ENCODE measurements at places on chromosomes 4 and X.

- no peak overlapping the region for H3K4me3 ChIP-seq
- no peaks in the 10 kb centered on the region for H3K27me3 ChIP-seq
- no peak overlapping the region for H3K27ac ChIP-seq
- no peaks in the 10 kb centered on the region for H3K4me1 ChIP-seq
- no peak for DNase-seq
Measured at GRCh38 chrX:74781507-74782034, 143.7 kb downstream of the NEXMIF start.

GRCh38 chr4:164933244-164933643 lies 44.2 kb downstream of the TRIM61 start:
- no peak overlapping the region for H3K4me3 ChIP-seq
- H3K27ac ChIP-seq, result no peak overlapping the region
- no peak for DNase-seq
- H3K36me3 ChIP-seq, result no peaks in the 10 kb centered on the region
- H3K27me3 ChIP-seq, result peaks cover 20% of the 10 kb centered on the region

DNA sequence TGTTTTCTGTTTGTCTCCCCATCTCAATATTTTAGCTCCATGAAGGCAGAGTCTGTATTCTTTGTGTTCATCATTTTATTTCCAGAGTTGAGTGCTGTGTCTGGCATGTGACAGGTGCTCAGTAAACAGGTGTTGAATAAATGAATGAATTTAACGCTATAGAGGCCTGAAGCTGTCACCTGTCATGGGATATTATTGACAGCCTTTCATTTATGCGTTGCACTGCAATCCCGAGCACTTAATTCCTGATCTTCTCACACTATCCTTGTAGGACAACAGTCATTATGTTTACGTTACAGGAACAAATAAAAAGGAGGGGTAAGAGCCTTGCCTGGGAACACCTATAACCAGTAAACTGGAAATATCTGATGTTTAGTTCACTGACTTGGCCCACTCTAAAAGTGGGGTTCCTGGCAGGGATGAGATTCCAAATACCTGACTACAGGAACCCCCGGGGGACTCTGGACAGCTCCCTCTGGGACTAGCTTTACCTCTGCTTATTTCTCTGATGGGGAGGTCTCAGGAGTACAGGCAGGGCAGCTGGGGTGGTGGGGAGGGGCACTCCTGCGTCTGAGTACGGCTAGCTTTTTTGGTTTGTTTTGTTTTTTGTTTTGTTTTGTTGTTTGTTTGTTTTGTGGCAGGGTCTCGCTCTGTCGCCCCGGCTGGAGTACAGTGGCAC lies 36.6 kb downstream of the SEL1L3 start:
- no peaks in the 10 kb centered on the region for H3K4me1 ChIP-seq
- no peaks in the 10 kb centered on the region for H3K27me3 ChIP-seq
- no peak for DNase-seq
- peak overlapping the region; percentile 26 for H3K27ac ChIP-seq

DNA sequence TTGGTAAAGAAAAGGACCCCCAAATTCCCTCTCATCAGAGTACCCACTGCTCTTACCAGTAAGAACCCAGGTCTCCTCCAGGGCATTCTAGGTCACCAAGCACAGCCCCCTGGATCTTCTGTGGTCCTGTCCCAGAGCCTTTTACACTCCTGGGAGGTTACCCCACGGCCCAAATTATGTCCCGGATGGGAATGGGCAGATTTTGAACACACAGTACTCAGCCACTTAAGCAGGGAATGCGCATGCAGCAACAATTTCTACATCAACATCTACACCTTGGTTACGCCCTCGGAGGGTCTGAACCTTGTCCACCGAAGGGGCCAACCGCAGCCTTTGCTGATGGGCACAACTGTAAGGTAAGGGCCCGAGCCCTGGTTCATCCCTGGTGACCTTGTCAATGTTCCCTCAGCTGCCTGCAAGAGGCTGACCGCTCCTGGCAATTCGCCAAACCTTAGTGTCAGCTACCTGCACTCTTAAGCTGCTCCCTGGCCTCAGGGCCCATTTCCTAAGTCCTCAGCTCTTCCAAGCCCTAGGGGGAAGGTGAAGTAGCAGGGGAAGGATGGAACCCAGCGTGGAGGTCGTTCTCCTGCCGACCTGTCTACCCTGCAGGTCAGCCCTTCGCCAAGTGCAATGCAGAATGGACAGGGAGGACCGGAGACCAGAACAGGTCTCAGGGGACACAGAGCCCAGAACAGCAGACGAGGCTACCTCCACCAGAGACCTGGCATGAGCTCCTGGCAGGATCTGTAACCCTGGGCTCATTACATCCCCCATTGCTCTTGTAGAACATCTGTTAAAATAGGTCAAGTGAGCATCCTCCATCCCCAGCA lies 5.9 kb downstream of the TIMP1 start:
- no peaks in the 10 kb centered on the region for H3K27me3 ChIP-seq
- no peak overlapping the region for H3K4me3 ChIP-seq
- no peaks in the 10 kb centered on the region for H3K36me3 ChIP-seq
- peaks cover 4% of the 10 kb centered on the region for H3K4me1 ChIP-seq
- DNase-seq, result no peak
- H3K27ac ChIP-seq, result no peak overlapping the region

GRCh38 chrX:153521034-153521433 lies 3.6 kb downstream of the ATP2B3 start:
- peaks cover 14% of the 10 kb centered on the region for H3K27me3 ChIP-seq
- H3K36me3 ChIP-seq, result peaks cover 2% of the 10 kb centered on the region
- H3K4me1 ChIP-seq, result peaks cover 4% of the 10 kb centered on the region
- no peak for DNase-seq
- H3K27ac ChIP-seq, result no peak overlapping the region

- H3K4me1 ChIP-seq, result no peaks in the 10 kb centered on the region
- H3K27me3 ChIP-seq, result no peaks in the 10 kb centered on the region
- H3K27ac ChIP-seq, result no peak overlapping the region
Measured at GRCh38 chr4:170675568-170676262, 586.0 kb upstream of the AADAT start.

DNA sequence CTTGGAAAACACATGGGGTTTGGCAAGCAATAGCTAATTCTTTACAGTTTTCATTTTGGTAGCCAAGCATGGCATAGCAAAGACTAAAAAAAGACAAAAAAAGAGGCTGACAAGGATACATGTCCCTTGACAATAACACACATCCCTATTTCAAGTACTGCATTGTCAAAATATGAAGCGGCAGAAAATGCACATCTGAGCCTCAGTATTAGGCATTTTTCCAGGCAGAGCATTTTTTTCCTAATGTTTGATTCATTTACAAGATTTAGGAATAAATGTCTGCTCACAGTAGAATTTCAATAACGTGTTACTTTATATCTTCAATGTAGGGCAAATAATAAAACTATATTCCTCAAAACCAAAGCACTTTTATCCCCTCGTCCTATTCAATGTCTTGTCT lies 216.3 kb upstream of the PCDH18 start:
- no peaks in the 10 kb centered on the region for H3K36me3 ChIP-seq
- no peak overlapping the region for H3K4me3 ChIP-seq
- H3K4me1 ChIP-seq, result no peaks in the 10 kb centered on the region

- peaks cover 5% of the 10 kb centered on the region for H3K27me3 ChIP-seq
- no peaks in the 10 kb centered on the region for H3K4me1 ChIP-seq
- H3K36me3 ChIP-seq, result no peaks in the 10 kb centered on the region
- H3K27ac ChIP-seq, result no peak overlapping the region
- no peak overlapping the region for H3K4me3 ChIP-seq
Measured at GRCh38 chrX:3807906-3808305, 94.5 kb upstream of the PRKX start.

DNA sequence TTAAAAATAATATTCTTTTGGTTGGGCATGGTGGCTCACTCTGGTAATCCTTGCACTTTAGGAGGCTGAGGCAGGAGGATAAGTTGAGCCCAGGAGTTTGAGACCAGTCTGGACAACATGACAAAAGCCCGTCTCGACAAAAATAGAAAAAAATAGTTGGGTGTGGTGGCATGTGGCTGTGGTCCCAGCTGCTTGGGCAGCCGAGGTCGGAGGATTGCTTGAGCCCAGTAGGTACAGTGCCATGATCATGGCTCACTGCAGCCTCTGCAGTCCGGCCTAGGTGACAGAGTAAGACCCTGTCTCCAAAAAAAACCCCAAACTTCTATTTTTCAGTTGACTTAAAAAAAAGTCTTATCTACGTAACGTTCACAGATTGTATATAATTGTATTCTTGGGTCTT lies 23.9 kb downstream of the UBE2K start:
- no peak for DNase-seq
- no peak overlapping the region for H3K4me3 ChIP-seq
- H3K27ac ChIP-seq, result no peak overlapping the region
- H3K27me3 ChIP-seq, result no peaks in the 10 kb centered on the region
- H3K36me3 ChIP-seq, result peaks cover 10% of the 10 kb centered on the region

GRCh38 chrX:10875995-10876394 lies 235.1 kb upstream of the HCCS start:
- H3K4me1 ChIP-seq, result no peaks in the 10 kb centered on the region
- H3K27ac ChIP-seq, result no peak overlapping the region
- H3K27me3 ChIP-seq, result no peaks in the 10 kb centered on the region
- DNase-seq, result no peak

DNA sequence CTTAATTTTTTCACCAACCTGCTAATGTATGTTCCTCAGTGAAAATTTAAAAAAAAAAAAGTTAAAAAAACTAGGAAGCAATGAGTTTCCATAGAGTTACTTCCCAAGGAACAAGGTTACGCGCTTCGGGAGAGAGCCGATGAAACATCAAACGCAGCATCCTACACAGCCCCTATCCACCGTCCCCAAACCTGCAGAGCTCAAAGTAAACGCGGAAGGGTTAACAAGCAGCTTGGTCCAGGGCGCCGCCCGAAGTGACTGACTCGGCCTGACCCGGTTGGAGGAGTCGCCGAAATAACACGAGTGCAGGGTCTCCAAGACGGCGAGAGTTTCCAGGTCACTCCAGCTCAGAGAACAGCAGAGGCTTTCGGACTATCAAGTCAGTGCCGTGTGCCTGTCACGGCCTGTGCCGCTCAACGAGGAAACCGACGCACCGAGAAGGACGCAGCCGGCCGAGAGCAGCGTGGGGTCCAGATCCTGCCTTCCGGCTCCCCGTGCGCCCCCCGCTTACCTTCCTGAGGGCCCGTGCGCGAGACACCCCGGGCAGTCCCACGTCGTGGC lies 512 bp downstream of the NOP14 start:
- peak overlapping the region; percentile 91 for H3K4me3 ChIP-seq
- H3K27me3 ChIP-seq, result no peaks in the 10 kb centered on the region
- DNase-seq, result no peak
- peak overlapping the region; percentile 91 for H3K27ac ChIP-seq

DNA sequence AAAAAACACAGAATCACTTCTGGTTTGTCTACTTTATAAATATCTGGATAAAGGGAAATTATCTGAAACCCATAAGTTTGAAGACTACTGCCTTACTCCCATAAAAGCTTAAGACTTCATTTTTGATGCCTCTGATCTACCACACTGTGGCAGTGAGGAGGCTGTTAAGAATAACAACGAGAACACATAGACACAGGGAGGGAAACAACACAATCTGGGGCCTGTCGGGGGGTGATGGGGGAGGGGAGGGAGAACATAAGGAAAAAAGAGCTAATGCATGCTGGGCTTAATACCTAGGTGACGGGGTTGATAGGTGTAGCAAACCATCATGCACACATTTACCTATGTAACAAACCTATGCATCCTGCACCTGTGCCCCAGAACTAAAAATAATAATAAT lies 573.7 kb downstream of the GBA3 start:
- H3K27me3 ChIP-seq, result no peaks in the 10 kb centered on the region
- no peak for DNase-seq
- H3K27ac ChIP-seq, result no peak overlapping the region
- H3K4me1 ChIP-seq, result no peaks in the 10 kb centered on the region
- H3K4me3 ChIP-seq, result no peak overlapping the region

GRCh38 chrX:28311466-28311865 lies 275.8 kb upstream of the IL1RAPL1 start:
- H3K27me3 ChIP-seq, result no peaks in the 10 kb centered on the region
- H3K4me3 ChIP-seq, result no peak overlapping the region
- DNase-seq, result no peak
- no peaks in the 10 kb centered on the region for H3K36me3 ChIP-seq
- no peak overlapping the region for H3K27ac ChIP-seq
- H3K4me1 ChIP-seq, result no peaks in the 10 kb centered on the region

DNA sequence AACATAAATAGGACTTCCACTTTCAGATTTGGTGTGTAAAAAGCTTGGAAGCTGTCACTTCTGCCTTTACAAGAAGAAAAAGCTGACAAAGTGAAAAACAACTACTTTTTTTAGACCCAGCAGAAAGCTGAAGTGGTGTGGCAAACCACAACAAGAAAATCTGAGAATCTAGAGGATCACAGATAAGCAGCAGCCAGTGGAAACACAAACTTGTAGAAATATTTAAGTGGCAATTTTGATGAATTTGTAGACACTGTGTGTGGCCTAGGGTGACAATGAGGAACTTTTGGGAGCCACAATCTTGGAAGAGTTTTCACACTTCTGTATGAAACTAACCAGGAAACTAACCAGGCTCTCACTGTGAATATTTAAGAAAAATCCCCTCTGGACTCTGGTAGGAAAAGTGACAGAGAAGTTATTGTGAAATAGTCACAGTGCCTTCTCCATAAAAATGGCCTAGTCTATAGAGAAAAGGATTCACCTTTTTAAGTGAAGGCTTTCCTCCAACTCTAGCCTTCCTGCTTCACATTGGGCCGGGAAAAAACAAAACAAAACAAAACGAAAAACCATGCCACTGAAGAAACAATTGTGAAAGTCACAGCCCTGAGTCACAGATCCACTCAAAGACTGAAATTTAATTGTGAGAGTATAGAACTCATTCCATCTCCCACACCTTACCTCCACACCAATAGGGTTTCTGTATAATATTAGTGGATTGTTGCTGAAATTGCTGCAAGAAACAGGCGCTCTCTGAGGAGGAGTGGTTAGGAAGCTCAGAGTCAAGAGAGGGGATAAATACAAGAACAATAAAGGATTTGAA lies 26.7 kb upstream of the GUCY1A1 start:
- H3K27ac ChIP-seq, result no peak overlapping the region
- no peak for DNase-seq
- peaks cover 13% of the 10 kb centered on the region for H3K4me1 ChIP-seq
- no peak overlapping the region for H3K4me3 ChIP-seq
- no peaks in the 10 kb centered on the region for H3K27me3 ChIP-seq

DNA sequence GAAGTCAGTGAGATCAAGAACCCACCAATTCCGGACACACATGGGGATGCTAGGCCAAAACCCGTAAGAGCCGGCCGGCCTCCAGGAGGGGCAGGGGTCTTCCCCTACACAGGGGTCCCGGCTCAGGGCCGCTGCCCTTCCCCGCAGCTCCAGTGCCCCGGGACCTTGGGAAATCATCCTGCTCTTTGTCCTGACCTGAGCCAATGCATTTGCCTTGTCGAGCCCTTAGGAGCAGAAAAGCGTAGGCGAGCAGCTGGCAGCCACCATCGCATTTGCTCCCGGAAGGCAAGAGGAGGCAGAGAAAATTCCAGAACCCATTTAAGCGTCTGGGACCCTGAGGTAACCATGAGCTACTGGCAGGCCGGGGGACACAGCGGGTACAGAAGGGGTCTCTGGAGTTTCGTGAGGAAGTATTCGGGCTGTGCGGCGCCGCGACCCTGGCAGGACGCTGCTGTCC lies 7.4 kb upstream of the TNIP2 start:
- DNase-seq, result no peak
- H3K4me3 ChIP-seq, result peak overlapping the region; percentile 85
- peaks cover 22% of the 10 kb centered on the region for H3K4me1 ChIP-seq
- H3K36me3 ChIP-seq, result no peaks in the 10 kb centered on the region

All from naive B cell (primary cell).